ENCODE measurements at places on chromosomes 1 and 21. TPM values are rescaled to one million over a fixed set of nuclear protein-coding genes. Genes with fewer than 3 reads are reported as not detected.

PRKCZ gene
- 13.2 TPM for total RNA-seq

DNA sequence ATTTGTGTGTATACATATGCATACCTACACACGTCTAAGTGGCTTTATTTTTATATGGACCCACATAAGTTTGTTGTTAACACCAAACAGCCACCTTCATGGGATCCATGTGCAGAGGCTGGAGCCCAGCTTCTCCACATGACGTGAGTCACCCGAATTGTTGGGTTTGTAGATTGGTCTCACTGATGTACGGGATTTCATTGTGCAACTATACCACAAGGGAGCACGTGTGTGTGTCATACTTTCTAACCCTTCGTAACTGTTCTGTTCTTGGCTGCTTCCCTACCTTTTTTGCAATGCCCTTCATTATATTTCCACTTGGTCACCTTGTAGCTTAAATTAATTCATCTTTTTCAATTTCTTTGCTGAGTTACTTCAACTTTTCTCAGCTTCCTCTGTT is 21.0 kb downstream of the SPRTN start:
- DNase-seq: no peak

IFI44 gene
- 56.1 TPM for total RNA-seq

GRCh38 chr1:38831731-38832369 is 27.7 kb downstream of the RRAGC start:
- DNase-seq: no peak

DNA sequence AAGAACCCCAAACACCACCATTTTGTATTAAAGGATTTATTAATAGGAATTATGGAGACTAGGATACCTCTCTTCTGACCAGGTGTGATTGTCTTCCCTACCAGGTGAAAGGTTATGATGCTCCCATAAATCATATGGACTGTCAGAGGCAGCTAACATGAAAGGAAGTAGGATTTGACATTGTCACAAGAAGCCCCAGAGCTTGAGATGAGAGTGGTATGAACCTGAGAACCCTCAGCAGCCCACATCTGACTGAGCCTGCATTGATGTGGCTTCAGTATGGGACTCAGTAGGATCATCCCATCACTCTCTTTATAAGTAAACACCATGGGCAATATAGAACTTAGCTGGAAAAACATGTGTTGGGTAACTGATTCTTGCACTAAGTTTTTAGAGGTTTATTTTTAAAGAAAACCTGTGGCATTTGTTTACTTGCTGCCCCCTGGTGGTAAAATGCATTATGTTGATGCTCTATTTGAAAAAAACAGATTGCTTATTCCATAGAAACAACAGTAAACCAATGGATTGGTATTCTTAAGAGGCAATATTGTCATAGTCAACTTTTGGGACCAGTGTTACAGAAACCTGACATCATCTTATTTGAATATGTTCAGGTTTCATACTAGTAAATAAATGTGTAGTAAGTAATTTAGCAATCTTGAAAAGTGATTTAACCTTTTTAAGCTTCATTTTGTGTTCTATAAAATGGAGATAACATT is 16.6 kb upstream of the CACYBP start:
- DNase-seq: peak; percentile 42

- DNase-seq: peak; percentile 36
These were observed 13.4 kb downstream of the SH2D2A start for GRCh38 chr1:156803086-156803851.

DNA sequence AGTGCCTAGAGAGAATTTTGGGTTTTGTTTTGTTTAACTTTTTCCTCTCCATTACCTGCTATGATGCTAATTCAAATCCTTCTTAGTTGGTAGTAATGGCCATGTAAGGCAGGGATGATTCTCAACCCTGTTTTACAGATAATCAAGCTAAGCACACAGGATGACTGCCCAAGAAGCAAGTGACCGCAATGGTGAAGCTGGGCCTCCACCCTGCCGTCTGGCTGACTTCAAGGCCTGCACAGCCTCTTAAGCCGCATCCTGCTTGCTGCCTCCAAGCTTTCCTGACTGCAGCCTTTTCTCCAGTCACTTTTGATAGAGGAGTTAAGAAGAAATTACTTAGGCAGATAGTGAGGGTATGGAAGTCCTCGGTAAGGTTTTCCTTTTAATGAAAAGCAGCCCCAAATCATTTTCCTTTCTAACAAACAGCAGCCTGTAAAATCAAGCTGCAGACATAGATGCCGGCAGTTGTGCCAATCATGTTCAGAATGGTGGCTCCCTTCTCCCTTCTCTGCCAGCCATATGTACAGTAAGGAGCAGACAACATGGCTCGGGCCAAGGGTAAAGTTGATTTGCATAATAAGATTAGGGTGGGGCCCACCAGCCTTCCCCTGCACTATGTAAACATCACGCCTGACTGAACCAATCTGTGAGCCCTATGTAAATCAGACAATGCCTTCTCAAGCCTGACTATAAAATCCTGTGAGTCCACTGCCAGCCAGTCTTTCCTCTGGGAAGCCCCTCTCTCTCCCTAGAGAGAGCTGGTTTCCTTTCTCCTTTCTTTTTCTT is 8.8 kb upstream of the CTBS start:
- DNase-seq: no peak

DNA sequence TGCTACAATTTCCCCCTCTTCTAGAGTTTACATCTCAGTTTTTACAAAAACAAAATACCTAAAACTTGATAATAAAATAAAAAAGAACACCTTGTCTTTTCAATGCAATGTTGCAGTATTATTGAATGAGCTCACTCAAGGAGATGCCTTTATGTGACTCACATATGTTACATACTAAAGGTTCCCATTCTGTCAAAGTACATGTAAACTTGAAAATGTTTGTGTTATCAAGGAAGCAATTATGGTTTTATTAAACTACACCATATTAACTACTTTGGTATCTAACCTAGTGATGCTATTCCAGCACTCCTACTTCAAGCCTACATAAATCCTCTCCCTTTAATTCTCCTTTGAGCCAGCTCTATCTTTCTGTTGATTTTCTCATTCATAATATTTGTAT is 658.3 kb downstream of the PTPRC start:
- DNase-seq: no peak

NPPB gene
- total RNA-seq: not detected

DNA sequence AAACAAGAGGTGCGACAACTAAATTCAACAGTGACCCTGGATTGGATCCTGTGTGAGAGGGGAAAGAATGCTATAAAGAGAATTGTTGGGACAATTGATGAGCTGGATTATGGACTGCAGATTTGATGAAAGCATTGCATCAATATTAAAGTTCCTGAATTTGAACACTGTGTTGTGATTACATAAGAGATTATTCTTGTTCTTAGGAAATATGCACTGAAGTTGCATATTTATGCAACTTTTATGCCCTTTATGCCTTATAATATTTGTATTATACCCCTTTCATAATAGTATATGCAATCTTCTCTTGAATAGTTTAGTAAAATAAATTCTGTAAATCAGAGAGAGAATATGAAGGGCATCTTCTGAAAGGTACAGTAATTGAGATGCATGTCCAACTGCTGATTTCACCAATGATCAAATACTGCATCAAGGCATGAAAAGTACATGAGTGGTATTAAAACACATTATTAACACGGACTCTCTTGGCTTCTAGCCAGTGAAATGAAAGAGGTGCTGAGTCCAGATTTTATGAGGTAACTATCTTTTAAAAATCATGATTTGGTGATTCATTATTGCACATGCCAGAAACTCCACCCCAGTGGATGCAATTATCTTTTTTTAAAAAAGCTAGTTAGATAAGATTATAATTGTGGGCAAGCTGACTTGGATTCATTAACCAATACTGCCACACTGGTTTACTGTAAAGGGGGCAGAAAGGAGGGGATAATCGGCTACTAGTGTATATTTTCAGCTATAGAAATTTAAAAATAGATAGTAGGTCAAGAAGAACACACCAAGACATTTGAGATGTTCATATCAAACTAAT is 19.9 kb upstream of the LPAR3 start:
- DNase-seq: no peak

- DNase-seq: no peak
These were observed 63.7 kb downstream of the AJAP1 start for GRCh38 chr1:4718071-4718470.

GRCh38 chr21:17679002-17679600 is 66.4 kb upstream of the BTG3 start:
- no peak for DNase-seq

- no peak for DNase-seq
These were observed 5.2 kb upstream of the C2CD2 start for GRCh38 chr21:41958886-41959563.

DNA sequence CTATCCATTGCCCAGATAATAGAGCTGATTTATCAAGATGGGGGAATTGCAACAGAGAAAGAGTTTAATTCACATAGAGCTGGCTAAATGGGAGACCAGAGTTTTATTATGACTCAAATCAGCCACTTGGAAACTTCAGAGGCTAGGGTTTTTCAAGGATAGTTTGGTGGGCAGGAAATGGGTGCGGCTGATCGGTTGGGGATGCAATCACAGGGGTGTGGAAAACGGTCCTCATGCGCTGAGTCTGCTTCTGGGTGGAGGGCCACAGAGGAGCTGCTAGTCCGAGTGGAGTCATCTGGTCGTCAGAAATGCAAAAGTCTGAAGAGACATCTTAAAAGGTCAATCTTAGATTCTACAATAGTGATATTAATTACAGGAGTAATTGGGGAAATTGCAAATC is 32.0 kb upstream of the FAM89A start:
- no peak for DNase-seq

DNA sequence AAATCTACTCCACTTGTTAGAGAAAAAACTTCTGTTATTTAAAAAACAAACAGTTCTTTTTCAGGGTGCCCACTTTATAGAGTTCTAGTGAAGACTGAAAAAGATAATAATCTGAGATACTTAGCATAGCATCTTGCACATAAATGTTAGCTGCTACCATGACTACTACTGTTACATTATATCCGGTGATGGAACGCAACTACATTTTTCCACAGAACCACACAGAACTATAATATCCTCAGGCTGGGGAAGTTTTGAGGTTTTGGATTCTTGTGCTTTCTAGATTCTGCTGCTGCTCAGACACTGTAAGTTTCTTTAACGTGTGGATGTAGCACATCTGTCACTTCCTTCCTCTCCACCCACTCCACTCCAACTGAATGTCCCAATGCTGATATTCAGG is 110.3 kb downstream of the PTPN14 start:
- DNase-seq: no peak

DNA sequence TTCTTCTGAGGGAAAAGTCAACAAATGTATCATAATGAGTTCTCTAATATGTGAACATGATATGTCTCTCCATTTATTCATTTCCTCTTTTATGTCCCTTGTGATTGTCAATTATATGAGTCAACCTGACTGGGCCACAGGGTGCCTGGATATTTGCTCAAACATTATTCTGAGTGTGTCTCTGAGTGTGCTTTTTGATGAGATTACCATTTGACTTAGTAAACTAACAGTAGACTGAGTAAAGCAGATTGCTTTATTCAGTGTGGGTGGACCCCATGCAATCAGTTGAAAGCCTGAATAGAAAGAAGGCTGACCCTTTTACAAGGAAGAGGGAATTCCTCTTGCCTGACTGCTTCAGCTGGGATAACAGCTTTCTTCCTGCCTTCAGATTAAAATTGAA is 142.6 kb downstream of the SLC35F3 start:
- DNase-seq: no peak

ETV3L gene
- total RNA-seq: not detected

DNA sequence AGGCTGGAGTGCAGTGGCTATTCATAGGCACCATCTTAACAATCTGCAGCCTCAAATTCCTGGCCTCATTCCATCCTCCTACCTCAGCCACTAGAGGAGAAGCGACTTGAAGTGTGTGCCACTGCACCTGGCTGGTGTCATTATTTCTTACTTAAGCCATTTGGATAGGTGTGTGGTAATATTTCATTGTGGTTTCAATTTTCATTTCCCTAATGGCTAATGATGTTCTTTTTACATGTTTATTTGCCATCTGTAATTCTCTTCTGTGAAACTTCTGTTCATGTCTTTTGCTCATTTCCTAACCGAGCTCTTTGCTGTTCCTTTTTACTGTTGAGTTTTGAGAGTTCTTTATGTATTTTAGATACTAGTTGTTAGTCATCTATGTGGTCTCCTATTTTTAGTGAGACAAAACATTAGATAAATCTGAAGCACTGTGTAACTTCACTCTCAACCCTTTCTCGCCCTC is 66.8 kb downstream of the SLC27A3 start:
- DNase-seq: no peak

Measured in activated CD4-positive, alpha-beta memory T cell treated with anti-CD3 and anti-CD28 coated beads for 36 hours (primary cell).